ENCODE measurements at places on chromosomes 5 and 9.
A peak's percentile ranks its signal among the peaks of the same experiment; 100 is the strongest.

DNA sequence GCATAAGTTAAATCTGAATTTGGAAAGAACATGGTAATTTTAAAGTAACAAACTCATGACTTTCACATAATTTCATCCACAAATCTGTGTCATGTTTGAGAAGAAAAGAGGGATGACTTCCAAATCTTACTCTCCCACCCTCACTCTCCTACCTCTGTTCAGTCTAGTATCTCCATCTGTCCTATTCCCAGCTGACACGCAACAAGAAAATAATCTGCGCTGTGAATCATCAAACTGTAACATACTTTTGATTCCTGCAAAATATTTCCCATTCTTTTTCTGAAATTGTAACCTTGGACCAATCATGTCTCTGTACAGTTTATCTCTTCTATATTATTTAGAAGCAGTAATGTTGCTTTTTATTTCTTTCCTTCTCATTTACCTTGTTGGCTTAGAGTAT lies 91.4 kb downstream of the SLC12A2 start:
- DNase-seq, result no peak

- no peak for DNase-seq
These were observed 25.5 kb downstream of the GRAMD2B start for GRCh38 chr5:126448720-126449119.

DNA sequence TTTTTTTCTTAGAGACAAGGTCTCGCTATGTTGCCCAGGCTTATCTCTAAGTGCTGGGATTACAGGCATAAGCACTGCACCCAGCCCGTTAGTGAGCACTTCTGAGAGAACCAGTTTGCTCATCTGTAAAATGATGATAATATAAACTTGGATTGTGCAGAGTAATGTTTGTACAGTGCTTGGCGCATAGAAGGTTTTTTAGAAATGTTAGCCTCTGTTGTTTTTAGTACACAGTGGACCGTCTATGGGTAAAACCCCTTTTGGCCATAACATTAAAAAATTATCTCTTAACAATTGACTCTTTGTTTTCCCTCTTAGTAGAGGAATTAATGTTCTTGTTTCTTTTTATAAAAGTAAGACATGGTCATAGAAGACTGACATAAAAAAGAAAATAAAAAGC lies 202.1 kb downstream of the PCSK5 start:
- DNase-seq, result no peak

DNA sequence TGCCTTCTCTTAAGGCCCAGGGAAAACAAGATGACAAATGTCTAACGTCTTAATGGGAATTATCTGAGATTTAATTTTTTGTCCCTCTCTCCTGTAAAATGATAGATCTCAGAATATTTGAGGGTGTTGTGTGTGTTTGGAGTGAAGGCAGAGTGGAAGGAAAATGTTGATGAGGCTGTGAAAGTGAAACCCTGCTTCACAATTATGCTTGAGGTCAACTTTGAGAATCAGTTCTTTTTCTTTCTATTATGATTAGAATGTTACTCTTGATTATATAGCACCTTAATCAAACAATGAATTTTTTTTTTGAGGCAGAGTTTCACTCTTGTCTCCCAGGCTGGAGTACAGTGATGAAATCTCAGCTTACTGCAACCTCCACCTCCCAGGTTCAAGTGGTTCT lies 5.5 kb upstream of the LOX start:
- DNase-seq, result no peak

DNA sequence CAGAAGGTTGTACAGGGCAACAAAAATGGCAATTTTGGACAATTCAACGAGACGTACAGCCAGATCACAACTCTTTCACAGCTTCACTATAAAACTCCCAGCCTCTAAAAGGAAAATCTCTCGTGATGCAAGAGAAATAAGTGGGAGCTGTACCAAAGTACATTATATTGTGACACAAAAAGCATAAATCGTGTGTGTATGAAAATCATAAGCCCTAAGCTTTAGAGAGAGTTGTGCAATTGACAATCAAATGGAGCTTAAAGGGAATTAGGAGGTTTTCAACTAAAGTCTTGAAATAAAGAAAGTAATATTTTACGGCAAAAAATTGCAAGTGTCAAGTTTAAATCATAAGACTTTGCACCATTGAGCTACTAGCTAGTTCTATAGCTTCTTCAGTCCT lies 194.8 kb upstream of the TBCA start:
- no peak for DNase-seq

DNA sequence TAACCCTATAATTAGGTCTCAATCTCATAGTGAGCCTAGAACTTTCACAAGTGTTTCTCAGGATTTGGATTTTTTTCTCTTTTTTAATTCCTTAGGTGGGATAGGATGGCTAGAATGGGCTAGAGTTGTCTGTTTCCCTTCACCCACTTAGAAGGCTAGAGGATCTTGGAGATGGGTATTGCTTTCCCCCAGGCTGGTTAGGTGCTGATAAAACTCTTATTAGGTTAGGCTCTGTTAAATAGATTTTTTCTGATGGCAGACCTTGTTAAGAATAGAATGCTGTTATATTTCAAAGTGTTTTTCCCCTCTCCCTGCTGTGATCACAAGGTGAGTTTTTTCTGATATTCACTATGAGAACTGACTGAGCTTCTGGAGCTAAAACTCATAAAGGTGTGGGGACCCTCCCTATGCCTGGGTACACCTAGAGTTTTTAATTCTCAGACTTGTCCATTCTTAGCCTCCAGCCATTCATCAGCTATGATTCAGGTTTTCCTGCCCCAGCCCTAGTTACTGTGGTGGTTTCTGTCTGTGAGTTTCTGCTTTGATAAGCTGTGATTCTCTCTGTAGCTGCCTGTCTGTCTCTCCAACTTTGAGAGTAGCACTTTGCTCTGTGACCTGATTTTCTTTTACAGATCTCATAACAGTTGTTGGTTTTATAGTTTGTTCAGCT lies 132.4 kb downstream of the HACD4 start:
- peak; percentile 7 for DNase-seq

- DNase-seq, result no peak
These were observed 174.6 kb downstream of the GDNF start for GRCh38 chr5:37665272-37665671.

DNA sequence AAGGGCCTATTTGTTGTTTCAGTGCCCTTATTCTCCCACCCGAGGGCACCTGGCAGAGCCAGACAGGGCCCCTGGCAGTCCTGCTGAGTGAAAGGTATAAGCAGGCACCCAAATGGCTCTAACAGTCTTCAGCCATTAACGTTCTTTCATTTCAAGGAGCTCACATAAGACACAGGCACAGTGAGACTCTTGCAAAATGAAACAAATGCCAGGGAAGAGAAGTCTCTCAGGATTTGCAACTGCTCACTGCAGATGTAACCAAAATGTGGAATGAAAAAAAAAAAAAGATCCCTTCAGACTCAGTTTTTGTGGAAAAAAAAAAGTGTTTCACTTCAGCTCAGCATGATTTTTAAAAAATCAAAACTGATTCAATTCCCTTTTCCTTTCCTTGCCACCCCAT lies 155.4 kb upstream of the LHFPL2 start:
- DNase-seq, result no peak

DNA sequence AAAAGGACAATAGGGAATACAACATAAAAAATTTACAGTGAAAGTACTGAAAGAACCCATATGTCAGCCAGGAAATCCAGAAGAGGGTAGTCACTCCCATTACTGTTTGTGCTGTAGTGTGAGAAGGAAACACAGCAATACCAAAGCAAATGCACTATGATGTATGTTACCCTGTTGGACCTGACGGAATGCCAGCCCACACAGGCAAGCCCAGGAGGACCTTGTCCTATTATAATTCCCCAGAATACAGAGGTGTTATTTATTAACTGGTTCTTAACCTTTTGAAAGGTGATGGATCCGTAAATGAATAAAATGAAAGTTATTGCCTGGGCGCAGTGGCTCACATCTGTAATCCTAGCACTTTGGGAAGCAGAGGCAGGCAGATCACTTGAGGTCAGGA lies 79.0 kb downstream of the GDA start:
- no peak for DNase-seq

GRCh38 chr5:74035521-74035937 lies 409.5 kb downstream of the ARHGEF28 start:
- peak; percentile 36 for DNase-seq

- DNase-seq, result no peak
These were observed 93.5 kb downstream of the SYK start for GRCh38 chr9:90894986-90895687.

- DNase-seq, result no peak
These were observed 3.3 kb upstream of the PBX3 start for GRCh38 chr9:125743682-125744428.

- no peak for DNase-seq
These were observed 9.3 kb upstream of the ZCCHC9 start for GRCh38 chr5:81292130-81292529.

DNA sequence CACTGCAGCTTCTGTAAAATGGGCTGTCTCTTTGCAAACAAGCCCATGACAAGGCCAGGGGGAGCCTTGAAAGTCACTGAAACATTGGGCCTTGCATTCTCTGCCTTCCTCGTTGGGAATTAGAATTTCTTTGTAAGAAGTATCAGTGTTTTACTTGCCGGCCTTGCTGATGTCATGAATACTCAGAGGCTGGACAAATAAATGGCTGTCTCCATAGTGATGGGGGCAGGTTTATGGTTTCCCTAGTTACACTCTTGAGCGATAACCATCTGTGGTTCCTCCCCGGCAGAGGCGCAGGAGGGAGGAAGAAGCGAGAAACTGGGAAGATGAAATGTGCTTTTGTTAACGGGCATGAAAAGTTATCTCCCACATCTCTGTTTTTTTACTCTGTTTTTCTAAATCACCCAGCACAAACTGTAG lies 272.7 kb upstream of the PANK3 start:
- DNase-seq, result no peak

DNA sequence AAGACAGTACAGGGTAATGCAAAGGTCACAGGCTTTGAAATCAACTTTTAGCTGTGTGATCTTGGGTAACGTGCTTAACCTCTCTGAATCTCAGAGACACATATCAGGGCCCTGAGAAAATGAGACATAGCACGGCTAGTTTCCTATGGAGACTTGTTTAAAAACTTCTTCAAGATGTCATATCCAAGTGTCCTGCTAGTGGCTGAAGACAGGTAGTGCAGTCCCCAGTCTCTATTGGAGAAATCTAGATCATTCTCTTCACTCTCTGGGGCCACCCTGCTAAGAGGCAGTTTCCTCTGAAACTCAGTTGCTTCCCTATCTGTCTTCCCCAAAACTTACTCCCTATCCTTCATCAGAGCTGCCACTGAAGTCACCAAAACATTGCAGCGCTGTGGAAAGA lies 30.3 kb upstream of the GRXCR2 start:
- no peak for DNase-seq

GRCh38 chr9:131402738-131403492 lies 9.0 kb downstream of the PRRC2B start:
- no peak for DNase-seq

DNA sequence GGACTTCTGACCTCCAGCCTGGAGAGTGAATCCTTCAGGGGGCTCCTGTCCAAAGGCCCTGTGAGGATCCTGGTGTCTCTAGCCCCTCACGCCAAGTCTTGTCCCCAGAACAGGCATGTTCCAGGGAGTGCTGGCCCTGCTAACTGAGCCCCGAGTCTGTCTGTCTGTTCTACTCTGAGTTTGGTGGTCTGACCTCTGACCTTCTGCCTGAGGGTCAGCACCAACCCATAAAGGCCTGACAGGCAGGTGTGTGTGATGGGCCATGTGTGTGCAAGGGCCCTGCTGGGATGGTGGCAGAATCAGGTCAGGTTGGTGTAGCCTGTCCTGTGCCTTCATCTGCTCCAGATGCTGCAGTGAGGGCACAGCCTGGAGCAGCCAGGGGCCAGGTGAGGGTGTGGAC lies 46.3 kb downstream of the PHF2 start:
- no peak for DNase-seq

DNA sequence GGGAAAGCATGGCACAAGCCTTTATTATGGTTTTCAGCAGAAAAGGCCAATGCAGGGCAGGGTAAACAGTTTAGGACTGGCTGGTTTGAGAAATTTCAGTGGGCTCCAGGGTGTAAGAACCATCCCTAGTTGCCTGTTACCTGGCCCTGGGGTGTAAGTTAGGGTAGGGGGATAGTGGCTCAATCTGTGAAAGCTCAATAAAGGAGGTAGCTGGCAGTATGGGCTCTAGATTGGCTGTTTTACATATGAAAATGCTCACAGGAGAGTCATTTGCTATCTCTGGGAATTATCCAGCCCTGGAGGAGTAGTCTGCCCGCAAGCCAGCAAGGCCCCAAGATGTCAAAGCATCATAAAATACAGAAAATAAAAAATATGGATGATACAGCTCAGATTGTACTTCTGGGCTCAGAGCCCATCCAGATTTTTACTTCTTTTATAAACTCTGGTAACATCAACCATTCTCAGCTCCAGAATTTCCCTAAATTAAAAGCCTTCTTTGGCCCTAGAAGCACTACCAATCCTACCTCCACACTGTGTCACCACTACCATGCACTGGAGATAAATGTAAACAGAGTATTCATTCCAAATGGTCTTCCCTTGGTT lies 31.1 kb downstream of the SSBP2 start:
- no peak for DNase-seq

DNA sequence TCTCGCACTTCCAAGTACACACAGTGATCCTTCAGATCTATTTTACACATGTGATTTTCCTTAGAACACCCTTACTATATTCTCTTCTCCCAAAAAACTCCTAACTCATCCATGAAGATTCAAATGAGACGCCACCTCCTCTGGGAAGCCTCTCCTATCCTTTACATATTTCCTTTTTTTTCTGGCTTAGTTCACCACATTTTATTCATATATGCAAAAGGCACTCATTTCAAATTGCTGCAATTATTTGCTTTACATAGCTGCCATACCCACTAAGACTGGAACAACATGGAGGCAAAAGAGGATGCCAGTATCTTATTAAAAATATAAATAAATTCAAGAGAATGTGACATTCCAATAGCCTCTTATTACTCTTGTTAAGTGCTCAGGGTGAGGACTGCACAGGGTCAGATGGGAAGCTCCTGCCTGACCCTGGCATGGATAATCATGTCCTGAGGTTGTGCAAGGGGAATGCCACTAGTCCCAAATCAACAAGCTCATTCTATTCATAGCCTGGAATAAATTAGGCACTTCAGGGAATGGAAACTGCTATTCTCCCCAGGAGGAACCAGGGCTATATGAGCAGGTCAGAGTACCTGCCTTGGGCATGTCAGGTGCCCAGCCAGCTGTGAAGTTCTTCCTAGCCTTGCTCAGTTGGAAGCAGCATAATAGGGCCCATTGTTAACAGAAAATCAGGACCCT lies 262.9 kb downstream of the FBXL17 start:
- no peak for DNase-seq

DNA sequence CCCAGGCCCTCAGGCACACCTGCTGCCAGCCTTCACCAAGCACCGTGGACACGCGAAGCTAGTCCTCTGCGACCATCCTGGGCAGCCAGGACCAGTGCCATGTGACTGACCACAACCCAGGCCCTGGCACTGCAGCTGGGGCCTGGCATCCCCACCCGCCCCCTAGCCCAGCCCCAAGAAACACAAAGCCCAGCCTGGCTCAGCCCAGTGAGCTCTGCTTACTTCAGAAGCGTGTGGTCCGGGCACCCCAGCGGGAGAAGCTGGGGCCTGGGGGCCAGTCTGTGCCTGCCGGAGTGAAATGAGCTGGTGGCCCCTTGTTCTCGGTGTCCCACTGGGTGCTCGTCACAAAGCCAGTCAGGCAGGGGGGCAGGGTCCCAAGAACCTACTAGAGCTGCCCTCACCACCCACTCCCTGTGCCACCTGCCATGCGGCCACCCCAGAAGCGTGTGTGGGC lies 87.9 kb downstream of the KCNT1 start:
- DNase-seq, result no peak

GRCh38 chr9:124342776-124343485 lies 72.3 kb downstream of the PSMB7 start:
- no peak for DNase-seq
